ENCODE measurements at places on chromosomes 11 and 22.

GRCh38 chr11:62725646-62726045, 1.6 kb downstream of the HNRNPUL2 start:
- no peak for DNase-seq

DNA sequence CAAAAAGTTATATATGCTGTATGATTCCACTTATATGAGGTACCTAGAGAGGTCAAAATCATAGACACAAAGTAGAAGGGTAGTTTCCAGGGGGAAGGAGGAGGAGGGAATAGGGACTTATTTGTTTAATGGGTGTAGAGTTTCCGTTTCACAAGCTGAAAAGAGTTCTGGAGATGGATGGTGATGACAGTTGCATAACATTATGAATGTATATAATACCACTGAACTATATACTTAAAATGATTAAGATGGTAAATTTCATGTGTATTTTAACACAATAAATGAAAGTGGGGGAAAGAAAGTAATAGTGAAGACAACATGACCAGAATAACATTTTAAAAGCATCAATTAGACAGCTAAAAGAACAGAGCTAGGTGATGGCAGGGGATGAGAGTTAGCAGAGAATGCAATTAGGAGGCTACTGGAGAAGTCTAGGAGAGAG, 51.2 kb downstream of the MRTFA start:
- no peak for DNase-seq

- DNase-seq, result no peak
Measured at GRCh38 chr22:24503843-24504338, 8.8 kb downstream of the UPB1 start.

GRCh38 chr11:133726542-133726941, 118.8 kb downstream of the SPATA19 start:
- no peak for DNase-seq

DNA sequence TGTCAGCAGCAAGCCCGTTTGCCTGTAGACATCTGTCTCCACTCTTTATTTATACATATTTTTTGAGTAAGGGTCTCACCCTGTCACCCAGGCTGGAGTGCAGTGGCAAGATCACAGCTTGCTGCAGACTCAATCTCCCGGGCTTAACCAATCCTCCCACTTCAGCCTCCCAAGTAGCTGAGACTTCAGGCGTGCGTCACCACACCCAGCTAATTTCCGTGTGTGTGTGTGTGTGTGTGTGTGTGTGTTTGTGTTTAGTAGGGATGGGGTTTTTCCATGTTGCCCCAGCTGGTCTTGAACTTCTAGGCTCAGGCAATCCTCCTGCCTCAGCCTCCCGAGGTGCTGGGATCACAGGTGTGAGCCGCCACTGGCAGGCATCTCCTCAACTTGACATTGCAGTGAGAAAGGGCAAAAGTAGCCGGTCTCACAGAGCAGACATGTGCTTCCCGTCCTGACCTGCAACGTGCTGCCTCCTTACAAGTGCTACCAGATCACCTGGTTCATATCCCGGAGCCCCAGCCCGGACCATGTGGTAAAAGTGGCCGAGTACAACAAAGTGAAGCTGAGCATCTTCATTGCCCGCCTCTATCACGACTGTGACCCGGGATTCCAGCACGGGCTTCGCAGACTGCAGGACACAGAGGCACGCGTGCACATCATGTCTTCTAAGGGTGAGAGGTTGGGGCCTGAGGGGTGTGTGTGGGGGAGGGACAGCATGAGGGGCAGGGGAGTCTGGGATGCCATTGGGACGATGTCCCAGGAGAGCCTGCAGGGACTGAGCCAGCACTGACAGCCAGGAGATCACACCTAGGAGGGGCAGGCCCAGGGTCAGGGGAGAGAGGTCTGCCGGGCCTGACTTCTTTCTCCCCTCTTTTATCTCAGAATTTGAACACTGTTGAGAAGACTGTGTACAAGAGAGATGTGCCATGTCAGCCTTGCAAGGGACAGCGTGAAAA, 5.6 kb upstream of the APOBEC3H start:
- no peak for DNase-seq

DNA sequence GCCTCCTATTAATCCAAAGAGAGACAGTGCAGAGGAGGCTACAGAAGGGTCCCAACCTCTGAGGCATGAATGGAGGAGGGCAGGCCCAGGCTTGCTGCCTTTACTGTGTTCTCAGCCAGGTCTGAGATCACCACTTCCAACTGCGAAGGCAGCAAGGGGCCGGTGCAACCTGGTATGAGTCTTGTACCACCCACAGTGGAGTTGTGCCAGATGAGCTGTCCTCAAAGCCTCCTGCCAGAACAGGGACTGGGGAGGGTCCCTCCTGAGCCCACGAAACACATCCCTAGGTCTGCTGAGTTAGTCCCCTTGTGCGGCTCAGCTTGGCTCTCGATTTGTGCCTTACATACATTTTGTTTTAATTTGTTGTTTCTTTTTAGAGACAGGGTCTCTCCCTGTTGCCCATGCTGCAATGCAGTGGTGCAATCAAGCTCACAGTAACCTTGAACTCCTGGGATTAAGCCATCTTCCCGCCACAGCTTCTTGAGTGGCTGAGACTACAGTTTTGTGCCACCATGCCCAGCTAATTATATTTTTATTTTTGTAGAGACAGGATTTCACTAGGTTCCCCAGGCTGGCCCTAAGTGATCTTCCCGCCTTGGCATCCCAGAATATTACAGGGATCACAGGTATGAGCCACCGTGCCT, 9.3 kb downstream of the MIF start:
- no peak for DNase-seq

- no peak for DNase-seq
Measured at GRCh38 chr11:87454241-87454640, 416.5 kb downstream of the TMEM135 start.

- no peak for DNase-seq
Measured at GRCh38 chr22:38467904-38468442, at the start of gene KDELR3. Gene KDELR3, plus strand, starts transcription at chr22:38468096. Its CDS starts 138 bp downstream, at chr22:38468234.

- DNase-seq, result no peak
Measured at GRCh38 chr11:8091721-8092120, 10.7 kb downstream of the TUB start.

DNA sequence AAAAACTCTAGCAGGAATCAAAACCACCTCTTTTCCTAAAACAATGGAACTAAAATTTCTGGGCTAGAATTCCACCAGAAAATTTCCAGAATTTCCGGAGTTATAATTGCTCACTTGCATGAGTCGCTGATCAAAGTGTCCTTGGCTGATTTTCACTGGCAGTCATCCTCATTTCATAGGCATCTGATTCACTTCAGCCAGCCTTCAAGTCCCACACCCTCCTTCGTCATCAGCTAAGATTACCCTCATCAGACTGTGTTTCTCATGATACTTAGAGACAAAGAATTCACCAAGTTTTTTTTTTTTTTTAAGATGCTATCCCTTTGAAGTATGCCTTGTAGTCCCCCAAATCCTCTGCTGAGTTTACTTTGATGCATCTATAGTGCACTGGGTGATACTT, 71.5 kb upstream of the RAB38 start:
- no peak for DNase-seq

DNA sequence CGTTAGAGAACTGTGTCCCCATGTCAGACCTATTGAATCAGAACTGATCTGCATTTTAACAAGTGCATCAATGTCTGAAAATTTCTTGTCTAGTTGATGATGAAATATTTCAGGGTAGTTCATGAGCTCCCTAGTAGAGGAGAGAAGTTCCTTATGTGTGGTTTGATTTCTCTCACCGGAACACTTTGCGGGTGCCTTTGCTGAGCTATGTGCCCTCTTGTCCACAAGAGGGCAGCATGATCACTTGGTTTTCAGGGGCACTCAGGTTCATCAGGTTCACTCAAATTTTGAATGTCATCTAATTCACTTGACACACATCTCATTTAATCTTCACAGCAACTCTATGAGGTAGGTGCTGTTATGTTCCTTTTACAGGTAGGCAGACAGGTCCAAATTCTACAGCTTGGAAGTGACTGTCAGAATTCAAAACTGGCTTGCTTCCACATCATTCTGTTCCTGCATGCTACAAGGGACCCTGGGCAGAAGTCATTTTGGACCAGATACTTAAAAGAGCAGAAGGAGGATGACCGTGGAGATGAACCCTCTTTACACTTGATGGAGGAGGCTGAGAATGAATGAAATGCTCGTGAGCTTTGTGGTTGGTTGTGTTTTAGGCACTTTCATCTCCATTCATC, 55.6 kb downstream of the P4HA3 start:
- peak; percentile 52 for DNase-seq

- DNase-seq, result no peak
Measured at GRCh38 chr11:108817976-108818375, 153.1 kb downstream of the DDX10 start.

- DNase-seq, result no peak
Measured at GRCh38 chr11:73597336-73597955, 466 bp downstream of the FAM168A start.

- no peak for DNase-seq
Measured at GRCh38 chr22:25092119-25092518, 107.5 kb upstream of the CRYBB3 start.

DNA sequence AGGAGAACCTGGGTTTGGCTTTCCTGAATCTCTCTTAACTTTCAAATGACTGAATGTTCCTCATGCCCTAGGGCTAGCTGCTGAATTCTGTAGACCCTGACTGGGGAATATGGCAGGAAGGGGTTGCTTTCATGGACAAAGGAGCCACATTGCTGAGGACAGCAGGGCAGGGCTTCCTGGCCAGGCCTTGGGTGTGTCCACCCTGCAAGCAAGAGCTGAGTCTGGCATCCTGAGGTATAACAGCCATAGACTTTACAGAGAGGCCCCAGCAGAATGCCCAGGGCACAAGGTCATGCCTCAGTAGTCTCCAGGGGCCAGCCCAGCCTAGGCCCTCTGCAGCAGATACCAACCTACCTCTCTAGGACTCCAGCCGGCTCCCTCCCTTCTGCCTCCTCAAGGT, 102.2 kb upstream of the RAG2 start:
- no peak for DNase-seq

DNA sequence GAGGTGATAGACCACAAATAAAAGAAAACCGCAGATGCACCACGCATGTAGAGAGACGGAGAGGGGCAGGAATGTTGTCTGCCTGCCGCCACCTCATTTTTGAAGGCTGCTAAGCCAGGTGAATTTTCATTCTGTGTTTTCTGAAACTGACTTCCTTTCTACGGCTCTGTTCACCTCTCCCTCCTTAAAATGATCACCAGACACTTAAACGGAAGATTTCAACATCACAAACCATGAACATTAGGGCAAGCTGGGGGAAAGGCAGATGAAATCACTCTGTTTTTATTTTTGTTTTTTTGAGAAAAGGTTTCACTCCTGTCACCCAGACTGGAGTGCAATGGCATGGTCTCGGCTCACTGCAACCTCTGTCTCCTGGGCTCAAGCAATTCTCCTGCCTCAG, 232.4 kb downstream of the MIAT start:
- no peak for DNase-seq

- no peak for DNase-seq
Measured at GRCh38 chr22:22779213-22779612, 108.4 kb upstream of the IGLL5 start.

- DNase-seq, result no peak
Measured at GRCh38 chr22:24495365-24495675, 188 bp downstream of the UPB1 start.

DNA sequence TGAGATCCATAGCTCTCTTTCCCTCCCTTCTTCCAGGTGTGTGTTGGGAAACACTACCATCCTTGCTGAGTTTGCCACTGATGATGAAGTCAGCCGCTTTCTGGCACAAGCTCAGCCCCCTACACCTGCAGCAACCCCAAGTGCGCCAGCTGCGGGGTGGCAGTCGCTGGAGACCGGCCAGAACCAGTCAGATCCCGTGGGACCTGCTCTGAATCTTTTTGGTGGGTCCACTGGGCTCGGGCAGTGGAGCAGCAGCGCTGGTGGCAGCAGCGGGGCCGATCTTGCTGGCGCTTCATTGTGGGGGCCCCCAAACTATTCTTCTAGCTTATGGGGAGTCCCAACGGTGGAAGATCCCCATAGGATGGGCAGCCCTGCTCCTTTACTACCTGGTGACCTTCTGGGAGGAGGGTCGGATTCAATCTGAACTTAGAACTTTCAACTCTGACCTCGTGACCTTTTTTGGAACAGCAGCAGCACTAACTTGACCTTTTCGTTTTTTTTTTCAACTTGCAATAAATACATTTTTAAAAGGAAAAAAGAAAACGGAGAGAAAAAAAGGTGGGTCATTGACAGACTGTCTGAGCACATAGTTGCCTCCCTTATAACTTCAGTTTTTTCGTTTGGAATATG, 23.4 kb upstream of the ADSL start:
- no peak for DNase-seq

DNA sequence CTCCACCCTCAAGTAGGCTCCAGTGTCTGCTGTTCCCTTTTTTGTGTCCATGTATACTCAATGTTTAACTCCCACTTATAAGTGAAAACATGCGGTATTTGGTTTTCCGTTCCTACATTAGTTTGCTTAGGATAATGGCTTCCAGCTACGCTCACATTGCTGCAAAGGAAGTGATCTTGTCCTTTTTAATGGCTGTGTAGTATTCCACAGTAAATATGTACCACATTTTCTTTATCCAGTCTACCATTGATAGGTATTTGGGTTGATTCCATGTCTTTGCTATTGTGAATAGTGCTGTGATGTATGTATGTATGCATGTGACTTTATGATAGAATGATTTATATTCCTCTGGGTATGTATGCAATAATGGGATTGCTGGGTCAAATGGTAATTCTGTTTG, 144.6 kb downstream of the BRD1 start:
- no peak for DNase-seq

GRCh38 chr22:43862074-43862881, at the start of gene SULT4A1:
Gene SULT4A1, minus strand, starts transcription at chr22:43862513. Its CDS starts 131 bp downstream, at chr22:43862382.
- DNase-seq, result peak; percentile 67

DNA sequence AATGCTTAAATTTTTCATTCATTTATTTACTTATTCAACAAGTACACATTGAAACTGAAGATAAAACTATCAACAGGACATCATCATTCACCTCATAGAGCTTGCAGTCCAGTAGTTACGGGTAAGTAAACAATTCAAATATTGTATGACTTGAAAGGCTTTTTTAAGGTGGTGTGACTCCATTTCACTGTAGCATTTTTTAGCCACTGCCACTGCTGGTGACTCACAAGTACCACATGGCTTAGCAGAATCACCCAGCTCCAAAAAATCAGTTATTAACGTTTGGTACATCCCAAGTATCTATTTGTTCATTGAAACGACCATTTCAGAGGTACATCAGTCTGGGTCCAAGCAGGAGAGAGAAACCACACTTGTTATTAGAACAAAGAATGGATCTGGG, 427.9 kb upstream of the DDI1 start:
- no peak for DNase-seq

- no peak for DNase-seq
Measured at GRCh38 chr11:131823772-131824171, 453.4 kb downstream of the NTM start.

DNA sequence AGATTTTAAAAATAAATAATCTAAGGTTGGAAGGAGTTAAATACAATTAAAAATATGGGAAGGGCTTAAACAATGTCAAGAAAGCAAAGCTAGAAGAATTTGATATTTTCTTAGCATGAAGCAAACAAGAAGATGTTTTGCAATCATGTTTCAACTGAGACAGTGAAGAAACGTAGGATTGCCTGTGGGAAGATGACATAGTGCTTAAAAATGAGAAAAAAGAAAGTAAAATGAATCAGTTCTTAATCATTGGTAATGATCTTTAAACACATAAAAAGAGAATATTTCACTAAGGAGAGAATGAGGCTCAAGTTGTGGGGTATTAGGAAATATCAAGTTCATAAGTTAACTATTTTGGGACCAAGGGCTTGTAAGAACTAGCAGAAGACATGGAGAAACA, 855.0 kb downstream of the METTL15 start:
- DNase-seq, result no peak

GRCh38 chr11:130478881-130479280, 30.4 kb downstream of the ADAMTS15 start:
- no peak for DNase-seq

GRCh38 chr11:130462931-130463330, 14.5 kb downstream of the ADAMTS15 start:
- no peak for DNase-seq

GRCh38 chr11:118226296-118226695, 1.5 kb upstream of the JAML start:
- no peak for DNase-seq

All from spinal cord (tissue), 10 donors.